Smooth muscle cell of the pulmonary artery (primary cell): ENCODE measurements at places on chromosomes 3 and 15. TPM values are rescaled to one million over a fixed set of nuclear protein-coding genes. Genes with fewer than 3 reads are reported as not detected.

The GPR171 gene
- not detected in 2 replicates for total RNA-seq

The RLBP1 gene
- not detected in 2 replicates for total RNA-seq

The RARRES1 gene
- total RNA-seq = 8.0 and 10.9 TPM in 2 replicates

The EXD1 gene
- not detected in 2 replicates for total RNA-seq

The PLA2G4D gene
- under 0.01 TPM in 1 of 2 replicates, not detected in the other for total RNA-seq

The GRIP2 gene
- total RNA-seq = 0.10 and 0.46 TPM in 2 replicates

The RASA2 gene
- total RNA-seq = 13.5 and 16.1 TPM in 2 replicates

The NECTIN3 gene
- total RNA-seq = 31.5 and 46.2 TPM in 2 replicates

The LZTFL1 gene
- total RNA-seq = 13.3 and 14.9 TPM in 2 replicates

The PLCB2 gene
- 0.07 and 0.43 TPM in 2 replicates for total RNA-seq

The CAMK2N2 gene
- 0.13 TPM in 2 replicates for total RNA-seq

The CA12 gene
- total RNA-seq = 215 and 359 TPM in 2 replicates

The PRICKLE2 gene
- 31.0 and 35.4 TPM in 2 replicates for total RNA-seq

The LTK gene
- total RNA-seq = 0.07 TPM in 1 of 2 replicates, not detected in the other

The FAM43A gene
- 23.8 and 31.5 TPM in 2 replicates for total RNA-seq

The ASB14 gene
- total RNA-seq = not detected in 2 replicates

The CFAP92 gene
- 0.13 TPM in 1 of 2 replicates, not detected in the other for total RNA-seq

The WNT7A gene
- not detected in 2 replicates for total RNA-seq

The NR2E3 gene
- 0.13 and 0.20 TPM in 2 replicates for total RNA-seq

The DAPK2 gene
- 0.59 and 0.98 TPM in 2 replicates for total RNA-seq

The SLC9C1 gene
- total RNA-seq = 0.20 and 0.43 TPM in 2 replicates

The CAMP gene
- total RNA-seq = not detected in 2 replicates

The CLDN11 gene
- total RNA-seq = 50.9 and 183 TPM in 2 replicates

The CEMIP gene
- total RNA-seq = 360 and 994 TPM in 2 replicates

The AMIGO3 gene
- not detected in 2 replicates for total RNA-seq

The GOLGA6C gene
- not detected in 2 replicates for total RNA-seq

The FETUB gene
- not detected in 2 replicates for total RNA-seq

The PLSCR5 gene
- not detected in 2 replicates for total RNA-seq

The KLHL6 gene
- total RNA-seq = under 0.01 TPM in 1 of 2 replicates, not detected in the other
